ENCODE measurements at places on chromosomes 5 and 9.

DNA sequence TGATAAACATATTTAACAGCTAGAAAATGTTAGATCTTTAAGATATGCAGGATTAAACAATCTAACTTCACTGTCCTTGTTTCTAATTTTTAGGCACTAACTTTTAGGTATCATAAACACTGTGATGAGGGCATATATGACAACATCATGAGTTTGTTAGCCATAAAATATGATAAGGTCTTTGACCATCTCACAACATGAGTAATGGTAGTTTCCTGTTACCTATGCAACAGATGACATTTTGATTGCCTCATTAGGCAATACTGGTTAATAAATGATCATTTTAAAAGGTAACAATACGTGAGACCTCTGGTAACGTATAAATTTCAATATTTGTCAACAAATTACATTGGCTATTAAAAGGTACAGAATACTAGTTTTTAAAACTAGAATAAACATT lies 613.5 kb downstream of the PDE4D start:
- no peak for DNase-seq

GRCh38 chr9:37324691-37325490 lies 97.6 kb upstream of the GRHPR start:
- DNase-seq = no peak

GRCh38 chr5:6714226-6715041 lies 1.2 kb downstream of the TENT4A start:
- DNase-seq = peak; percentile 60

DNA sequence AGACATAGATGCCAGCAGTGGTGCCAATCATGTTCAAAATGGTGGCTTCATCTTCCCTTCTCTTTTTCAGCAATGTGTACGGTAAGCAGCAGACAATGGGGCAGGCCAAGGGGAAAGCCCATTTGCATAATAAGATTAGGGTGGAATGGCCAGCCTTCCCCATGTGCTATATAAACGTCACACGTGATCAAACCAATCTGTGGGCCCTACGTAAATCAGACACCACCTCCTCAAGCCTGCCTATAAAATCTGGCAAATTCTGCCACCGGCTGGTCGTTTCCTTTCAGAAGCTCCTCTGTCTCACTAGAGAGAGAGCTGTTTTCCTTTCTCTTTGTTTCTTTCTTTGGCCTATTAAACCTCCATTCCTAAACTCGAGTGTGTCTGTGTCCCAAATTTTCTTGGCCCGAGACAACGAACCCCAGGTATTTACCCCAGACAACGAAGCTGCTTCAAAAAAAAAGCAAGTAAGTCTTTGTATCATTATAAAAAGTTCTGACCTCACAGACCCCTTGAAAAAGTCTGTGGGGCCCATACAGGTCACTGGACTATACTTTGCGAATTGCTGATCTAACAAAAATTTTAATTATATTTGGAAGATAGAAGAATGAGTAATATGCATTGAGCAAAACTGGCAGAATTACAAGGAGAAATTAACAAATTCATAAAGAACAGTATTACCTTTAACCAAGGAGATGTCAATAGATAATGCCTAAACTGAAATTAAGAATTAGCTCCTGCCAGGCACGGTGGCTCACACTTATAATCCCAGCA lies 15.2 kb downstream of the ZBTB5 start:
- DNase-seq = no peak

- DNase-seq = peak; percentile 72
These were observed 86.5 kb upstream of the TNFAIP8 start for GRCh38 chr5:119269061-119269944.

DNA sequence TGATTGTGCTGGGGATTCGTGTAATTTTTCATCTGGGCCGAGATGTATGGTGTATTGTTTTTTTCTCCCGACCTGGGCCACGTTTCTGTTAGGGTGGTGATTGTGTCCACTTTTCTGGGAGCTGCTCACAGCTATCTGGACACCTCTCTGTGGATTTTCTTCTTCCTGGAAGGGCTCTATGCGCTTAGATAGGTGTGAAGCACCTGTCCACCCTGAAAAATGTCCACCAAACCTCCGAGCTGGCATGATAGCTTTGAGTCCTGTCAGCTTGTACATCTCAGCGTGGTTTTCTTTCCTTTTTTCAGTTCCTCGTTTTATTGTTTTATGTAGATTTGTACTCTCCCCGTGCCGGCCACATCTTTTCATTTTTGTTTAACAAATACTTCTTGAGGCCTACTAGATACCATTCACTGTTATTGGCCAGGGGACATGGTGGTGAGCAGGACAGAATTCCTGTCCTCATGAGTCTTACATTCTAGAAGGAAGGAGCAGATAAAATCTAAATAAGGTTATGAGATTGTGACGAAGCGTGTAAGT lies 1.1 kb downstream of the UGCG start:
- DNase-seq = peak; percentile 65

- no peak for DNase-seq
These were observed 21.1 kb downstream of the FAF2 start for GRCh38 chr5:176469296-176469695.

- DNase-seq = no peak
These were observed 5.1 kb downstream of the POU5F2 start for GRCh38 chr5:93736284-93736683.

- no peak for DNase-seq
These were observed 36.7 kb upstream of the ZCCHC7 start for GRCh38 chr9:37083654-37084053.

DNA sequence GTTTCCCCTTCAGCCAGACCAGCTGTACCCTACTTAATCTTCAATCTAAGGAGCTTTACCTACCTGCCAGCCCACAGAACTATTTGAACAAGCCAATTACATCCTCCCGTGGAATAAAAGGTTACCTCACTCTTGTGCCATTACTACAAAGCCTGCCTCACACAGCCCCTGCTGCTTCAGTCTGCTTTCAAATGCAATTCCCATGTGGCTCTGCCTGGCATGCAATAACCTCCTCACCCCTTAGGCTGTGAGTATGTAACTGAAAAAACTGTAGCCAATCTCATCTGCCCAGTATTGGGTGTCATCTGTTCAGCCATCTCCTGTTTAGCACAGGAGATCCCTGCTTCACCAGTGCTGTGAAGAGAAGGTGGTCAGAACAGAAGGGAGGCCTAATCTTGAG lies 6.1 kb upstream of the GCNT1 start:
- DNase-seq = no peak

DNA sequence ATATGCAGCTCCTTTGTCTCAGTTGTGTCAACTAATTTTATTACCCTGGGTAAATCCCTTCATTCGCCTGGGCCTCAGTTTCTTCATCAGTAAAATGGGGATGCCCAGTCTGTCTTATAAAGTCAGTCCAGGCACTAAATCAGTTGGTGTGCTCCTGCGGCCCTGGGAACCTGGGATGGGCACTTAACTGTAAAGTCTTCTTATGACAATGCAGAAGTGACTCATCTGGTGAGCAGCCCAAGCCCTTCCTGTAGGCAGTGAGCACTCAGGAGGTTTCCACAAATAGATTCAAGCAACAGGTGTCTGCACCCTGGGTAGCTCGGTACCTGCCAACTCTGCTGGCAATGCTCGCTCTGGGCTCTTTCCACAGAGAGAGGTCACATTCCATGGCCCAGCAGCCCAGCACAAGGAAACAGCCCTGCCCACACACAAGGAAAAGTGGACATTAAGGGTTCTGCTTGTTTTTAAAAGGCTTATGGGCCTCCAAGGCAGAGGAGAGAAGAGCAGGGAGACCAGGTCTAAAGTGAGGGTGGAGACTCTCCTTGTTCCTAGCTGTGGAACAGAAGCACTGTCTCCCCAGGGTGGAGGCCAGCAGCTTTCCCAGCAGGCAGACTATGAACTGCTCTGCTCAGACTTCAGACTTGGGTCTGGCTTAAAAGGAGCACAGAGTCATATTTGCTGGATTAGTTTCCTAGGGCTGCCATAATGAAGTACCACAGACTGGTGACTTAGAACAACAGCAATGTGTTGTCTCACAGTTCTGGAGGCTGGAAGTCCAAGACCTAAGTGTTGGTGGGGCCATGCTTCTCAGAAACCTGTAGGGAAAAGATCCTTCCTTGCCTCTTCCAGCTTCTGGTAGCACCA lies 89.7 kb upstream of the ADRA1B start:
- peak; percentile 82 for DNase-seq

DNA sequence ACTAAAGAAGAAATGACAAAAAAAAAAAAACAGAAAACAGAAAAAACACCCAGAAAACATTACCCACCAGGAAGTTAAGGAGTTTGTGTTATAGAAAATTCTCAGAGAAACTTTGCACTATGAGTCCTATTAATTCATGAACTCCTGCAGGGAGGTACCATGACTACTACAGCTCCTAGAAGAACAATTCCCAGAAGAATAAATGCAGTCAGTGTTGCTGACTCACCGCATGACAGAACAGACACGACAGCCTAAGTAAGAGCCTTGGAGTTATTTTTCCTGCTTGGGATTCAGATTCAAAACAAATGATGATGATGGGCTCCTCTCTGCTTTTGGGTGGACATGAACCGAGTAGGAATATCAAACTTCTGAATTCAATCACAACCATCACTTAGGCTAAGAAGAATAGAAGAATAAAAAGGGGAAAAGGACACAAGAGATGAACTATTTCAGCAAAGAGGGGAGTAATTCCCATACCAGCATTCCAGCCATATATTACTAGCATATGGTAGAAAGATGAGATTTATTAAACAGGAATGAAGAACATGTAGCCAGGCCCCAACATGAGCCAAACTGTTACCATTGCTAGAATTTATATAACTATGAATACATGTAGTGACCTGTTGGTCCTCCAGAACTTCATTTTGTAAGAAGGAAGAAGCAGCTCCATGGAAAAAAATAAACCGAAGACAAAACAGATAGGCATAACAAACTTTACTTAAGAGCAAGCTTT lies 209.6 kb upstream of the PDE4D start:
- DNase-seq = no peak

GRCh38 chr5:4572311-4573100 lies 567.6 kb upstream of the ADAMTS16 start:
- no peak for DNase-seq

- DNase-seq = peak; percentile 49
These were observed 34.0 kb upstream of the ZNF484 start for GRCh38 chr9:92911511-92912475.

DNA sequence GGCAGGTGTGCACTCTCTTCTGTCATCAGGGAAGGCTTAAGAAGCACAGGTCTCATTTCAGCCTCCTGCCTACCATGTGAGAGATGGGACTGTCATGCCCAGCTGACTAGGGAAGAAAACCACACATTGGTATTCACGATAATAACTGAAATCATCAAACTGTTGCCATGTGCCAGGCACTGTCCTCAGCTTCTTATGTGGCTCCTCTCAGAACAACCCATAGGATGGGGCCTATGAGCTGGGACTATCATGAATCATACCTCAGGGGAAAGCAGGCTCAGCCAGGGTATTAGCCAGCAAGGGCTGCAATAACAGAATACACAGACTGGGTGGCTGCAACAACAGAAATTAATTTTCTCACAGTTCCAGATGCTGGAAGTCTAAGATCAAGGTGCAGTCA lies 3.3 kb downstream of the AFAP1L1 start:
- DNase-seq = no peak

GRCh38 chr9:38026021-38026809 lies 42.8 kb downstream of the SHB start:
- DNase-seq = no peak

GRCh38 chr9:38281196-38281595 lies 111.3 kb upstream of the ALDH1B1 start:
- DNase-seq = no peak

GRCh38 chr5:171891150-171891549 lies 105.5 kb downstream of the SMIM23 start:
- DNase-seq = no peak

DNA sequence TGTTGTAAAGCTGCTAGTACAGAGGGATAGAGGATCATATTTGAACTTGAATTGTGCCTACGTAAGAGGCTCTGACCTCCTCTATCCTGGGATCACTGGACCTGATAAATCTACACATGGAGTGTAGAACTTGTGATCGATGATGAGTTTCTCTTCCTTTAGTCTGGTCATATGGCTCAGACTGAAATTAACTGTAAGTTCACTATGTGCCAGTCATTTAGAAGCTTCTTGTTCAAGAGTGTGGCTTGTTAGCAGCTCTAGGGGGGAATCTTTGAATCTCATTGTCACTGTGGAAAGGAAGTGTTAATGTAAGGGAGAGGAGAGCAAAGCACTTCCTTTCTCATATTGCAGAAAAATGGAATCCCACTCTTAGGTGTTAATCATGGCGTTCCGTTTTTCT lies 12.1 kb downstream of the ZBTB34 start:
- DNase-seq = no peak

- no peak for DNase-seq
These were observed 143.1 kb upstream of the FBN2 start for GRCh38 chr5:128681096-128681495.

DNA sequence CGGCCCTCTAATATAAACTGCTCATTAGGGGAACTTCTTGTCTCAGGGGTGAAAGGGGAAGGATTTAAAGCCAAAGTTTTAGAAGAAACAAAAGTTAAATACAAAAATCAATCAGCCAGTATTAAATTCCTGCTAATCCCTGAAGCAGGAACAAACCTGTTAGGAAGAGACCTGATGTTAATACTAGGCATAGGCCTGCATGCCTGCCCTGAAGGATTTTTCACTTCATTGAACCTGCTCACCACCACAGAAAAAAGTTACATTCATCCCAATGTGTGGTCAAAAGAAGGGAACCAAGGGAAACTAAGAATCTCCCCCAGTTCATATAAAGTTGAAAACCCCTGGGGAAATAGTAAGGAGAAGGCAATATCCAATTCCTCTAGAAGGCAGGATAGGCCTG lies 9.4 kb upstream of the RNF180 start:
- DNase-seq = no peak

- peak; percentile 42 for DNase-seq
These were observed 14.2 kb downstream of the NDUFAF2 start for GRCh38 chr5:60959156-60959555.

All from stomach (tissue), 19 donors.